ENCODE measurements at places on chromosomes 4 and X.
A peak's percentile ranks its signal among the peaks of the same experiment; 100 is the strongest.

GRCh38 chr4:89356086-89356485, 48.5 kb upstream of the GPRIN3 start:
- DNase-seq = peak; percentile 58

DNA sequence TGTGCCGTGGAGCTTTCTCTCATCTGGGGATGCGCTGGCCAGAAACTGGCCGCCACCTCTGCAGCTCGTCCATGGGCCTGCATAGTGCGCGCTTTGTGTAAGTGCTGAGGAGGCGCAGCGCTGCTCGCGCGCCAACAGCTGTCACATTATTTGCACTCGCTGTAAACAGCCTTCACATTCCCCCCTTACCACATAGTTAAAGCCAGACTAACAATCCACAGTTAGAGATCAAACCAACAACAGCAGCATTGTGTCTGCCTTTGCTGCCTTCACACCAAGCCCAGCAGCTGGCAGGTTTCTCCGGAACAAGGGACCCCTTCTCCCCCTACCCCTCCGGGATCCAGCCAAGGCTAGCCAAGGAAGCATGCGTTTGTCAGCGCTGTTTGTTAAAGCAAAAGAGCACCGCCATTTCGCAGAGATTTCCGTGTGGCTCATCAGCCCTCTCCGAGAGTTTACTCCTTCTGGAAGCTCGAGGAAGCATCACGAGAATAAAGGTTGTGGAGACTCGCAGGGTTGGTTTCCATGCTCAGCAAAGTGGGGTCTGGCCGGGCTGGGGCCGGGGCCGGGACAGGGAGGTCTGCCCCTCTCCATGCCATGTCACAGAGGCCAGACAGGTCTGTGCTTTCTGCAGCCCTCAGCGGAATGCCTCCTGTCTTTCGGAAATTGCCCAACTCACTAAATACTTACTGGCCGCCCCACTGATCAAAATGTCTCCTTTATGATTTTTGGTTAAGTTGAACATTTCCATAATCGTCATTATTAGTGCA, 11.0 kb downstream of the BCOR start:
- DNase-seq = peak; percentile 32

- DNase-seq = no peak
Observed at GRCh38 chr4:185219551-185220344, 10.3 kb downstream of the SNX25 start.

DNA sequence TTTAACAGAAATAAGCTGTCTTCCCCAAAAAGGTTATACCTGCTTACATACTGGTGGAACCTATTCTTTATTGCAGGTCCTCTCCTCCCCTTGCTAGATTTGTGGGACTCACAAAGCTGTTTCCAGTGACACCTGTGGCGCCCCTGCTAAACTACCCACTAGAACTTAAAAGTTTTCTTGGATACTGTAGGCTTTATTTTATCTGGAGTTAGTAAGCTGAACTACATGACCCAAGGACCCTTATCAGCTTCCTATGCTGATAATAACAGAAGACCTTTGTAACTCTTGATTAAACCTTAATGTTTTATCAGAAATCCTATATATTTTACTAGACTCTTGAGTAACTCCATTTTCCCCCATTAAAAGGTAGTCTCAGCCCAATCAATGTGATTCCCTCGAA, 32.3 kb downstream of the CLDN2 start:
- no peak for DNase-seq

DNA sequence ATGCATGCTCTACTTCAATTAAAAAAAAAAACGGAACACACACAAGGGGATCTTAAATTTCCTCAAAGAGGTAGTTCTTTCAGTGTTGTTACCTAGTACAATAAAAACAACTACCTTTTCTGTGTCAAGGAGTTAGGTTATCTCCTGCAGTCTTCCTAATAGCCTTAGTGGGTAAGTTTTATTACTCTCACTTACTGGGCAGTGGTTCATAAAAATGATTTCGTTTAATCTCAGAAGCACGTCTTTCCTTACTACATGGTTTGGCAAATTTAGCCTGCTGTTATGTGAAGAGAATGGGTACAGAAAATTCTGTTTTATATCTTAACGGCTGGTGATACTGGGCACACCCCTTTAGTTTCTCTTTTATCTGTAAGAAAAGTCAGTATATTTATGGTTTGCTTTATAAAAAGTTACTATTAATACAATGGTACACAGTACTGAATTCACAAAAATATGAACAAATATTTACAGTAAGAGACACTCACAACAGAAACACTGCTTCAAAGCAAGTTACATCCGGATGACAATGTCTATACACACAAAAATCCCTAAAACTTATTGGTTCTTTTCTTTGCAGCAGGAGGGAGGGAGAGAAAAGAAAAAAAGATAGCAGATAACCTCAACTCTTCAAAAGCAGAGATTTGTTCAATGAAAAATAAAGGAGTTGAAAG, 8.8 kb downstream of the ADH5 start:
- no peak for DNase-seq
